ENCODE measurements at places on chromosomes 11 and 22.

- no peak for DNase-seq
Observed at GRCh38 chr22:48719978-48720661, 1107.6 kb downstream of the BRD1 start.

DNA sequence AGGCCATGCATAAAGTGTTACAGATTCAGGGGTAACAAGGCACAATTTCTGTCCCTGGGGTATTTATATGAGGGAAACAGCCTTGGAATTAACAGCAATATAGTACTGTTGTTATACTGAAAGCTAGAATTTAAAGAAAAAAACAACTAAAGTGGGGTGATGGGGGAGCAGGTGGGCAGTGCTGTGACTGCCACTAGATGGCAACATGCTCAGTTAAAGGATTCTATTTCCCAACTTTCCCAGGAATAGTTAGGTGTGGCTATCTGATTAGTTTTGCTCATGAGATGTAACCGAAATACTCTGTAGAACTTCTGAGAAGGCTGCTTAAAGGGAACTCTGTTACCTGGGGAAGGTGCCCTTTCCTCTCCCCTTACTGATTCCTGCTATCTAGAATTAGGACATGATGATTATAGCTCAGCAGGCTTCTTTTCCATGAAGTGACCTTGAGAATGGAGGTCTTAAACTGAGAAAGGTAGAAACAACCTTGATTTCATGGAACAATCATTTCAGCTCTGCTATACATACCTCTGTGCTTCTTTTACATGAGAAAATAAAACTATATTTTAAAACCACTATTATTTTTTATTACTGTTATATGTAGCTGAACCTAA lies 102.6 kb downstream of the RELT start:
- DNase-seq = no peak

DNA sequence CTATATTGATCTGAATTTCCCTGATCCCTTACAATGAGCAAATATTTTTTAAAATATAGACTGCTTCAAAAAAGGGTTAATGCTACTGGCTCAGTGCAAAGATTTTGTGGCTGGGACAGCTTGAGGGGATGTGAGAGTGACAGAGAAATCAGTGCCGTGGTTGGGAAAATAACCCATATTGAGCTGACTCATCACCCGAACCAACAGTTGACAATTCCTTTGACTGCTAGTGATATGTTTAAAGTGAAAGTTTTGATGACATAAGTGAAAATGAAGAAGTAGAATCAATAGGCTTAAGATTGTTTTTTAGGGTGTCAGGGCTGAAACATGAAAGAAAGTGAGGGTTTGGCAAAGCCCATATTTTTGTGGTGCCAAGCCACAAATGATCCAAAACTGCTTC lies 257.1 kb upstream of the TENM4 start:
- DNase-seq = no peak

GRCh38 chr11:112044961-112045360 lies 19.8 kb downstream of the DLAT start:
- DNase-seq = no peak

- no peak for DNase-seq
Observed at GRCh38 chr11:128465946-128466705, 121.2 kb downstream of the ETS1 start.

- no peak for DNase-seq
Observed at GRCh38 chr22:44172370-44173108, 8.2 kb upstream of the PARVG start.

GRCh38 chr11:126598344-126599216 lies 243.1 kb downstream of the ST3GAL4 start:
- no peak for DNase-seq

GRCh38 chr11:120662071-120662676 lies 150.6 kb downstream of the GRIK4 start:
- DNase-seq = no peak

DNA sequence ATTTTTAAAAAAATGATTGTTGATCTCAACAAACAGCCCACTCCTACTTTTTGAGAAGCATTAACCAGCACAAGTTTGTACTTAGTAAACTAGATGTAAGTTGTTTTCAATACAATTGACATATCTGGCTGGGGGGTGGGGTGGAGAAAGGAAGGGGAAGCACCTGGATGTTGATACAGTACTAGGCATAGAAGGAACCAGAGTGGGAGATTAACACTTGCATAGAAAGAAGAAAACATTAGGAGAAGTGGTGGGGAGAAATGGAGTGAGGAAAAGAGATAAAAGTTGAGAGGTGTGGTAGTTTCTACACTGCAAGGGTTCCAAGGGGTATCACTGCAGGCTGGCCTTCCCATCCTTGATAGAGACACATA lies 10.6 kb upstream of the GAB2 start:
- DNase-seq = no peak

DNA sequence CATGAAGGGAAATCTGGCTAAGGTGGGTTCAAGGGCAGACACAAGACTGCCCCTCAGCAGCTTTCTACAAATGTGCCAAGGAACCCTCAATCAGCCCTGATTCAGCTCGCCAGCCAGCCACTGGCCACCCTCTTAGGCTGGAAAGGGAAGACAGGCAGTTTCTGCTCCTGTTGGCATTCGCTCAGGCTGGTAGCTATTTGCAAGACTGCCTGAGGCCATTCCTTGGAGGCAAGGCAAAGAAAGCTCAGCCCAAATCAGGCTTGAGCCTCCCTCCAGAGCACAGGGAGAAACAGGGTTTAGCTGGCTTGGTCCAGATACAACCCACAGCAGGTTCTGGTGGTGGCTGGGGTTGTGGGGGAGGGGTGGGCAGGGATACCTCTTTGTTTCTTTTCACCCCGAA lies 19.2 kb downstream of the TP53I11 start:
- DNase-seq = no peak
